NT2/D1 (cell line): ENCODE measurements at places on chromosomes 1 and 21.

DNA sequence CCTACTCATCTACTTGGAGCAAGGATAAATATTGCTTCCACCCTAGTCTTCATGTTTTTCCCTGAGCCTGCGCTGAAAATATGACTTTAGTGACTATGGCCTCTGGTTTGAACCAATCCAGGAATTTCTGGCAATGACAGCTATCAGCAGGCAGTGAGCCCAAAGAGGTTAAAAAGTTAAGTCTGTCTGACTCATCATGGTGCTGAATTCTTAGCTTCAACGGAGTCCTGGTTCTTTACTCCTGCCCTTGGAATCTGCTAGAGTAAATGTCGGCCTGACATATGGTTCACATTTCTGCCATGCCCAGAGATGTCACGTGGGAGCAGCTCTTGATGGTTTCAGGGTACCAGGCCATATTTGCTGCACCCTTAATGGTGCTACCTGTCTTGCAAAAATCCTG is 351.6 kb upstream of the PLXNA2 start:
- no peak for DNase-seq

DNA sequence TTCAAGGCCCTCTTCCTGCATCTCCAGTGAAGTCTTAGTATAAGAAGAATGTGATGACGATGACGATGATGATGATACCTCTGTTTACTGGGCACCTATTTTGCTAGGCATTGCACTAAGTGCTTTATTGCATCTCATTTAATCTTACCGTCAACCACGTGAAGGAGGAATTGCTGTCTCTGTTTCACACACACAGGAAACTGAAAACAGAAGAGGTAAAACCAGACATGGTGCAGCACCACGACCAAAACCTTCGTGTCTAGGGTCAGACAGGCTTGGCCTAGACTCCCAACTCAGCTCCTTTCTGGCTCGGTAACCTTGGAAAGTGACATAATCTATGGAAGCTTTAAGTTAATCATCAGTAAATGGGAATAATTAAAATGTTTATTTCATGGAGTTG is 20.7 kb upstream of the KCNA2 start:
- no peak for DNase-seq

DNA sequence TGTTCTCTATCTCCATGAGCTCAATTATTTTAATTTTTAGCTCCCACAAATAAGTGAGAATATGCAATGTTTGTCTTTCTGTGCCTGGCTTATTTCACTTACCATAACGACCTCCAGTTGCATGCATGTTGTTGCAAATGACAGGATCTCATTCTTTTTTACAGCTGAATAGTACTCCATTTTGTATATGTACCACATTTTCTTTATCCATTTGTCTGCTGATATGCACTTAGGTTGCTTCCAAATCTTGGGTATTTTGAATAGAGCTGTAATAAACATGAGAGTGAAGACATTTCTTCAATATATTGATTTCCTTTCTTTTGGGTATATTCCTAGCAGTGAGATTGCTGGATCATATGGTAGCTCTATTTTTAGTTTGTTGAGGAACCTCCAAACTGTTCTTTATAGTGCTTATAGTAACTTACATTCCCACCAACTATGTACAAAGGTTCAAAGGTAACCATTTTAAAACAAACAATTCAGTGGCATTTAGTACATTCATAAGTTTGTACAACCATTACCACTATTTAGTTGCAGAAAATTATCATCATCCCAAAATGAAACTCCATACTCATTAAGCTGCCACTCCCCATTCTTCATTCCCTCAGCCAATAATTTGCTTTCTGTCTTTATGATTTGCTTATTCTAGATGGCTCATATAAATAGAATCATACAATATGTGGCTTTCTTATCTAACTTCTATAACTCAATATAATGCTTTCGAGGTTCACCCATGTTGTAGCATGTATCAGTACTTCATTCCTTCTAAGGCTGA is 255.9 kb upstream of the NFIA start:
- no peak for DNase-seq

GRCh38 chr1:31507221-31507620 is 69.1 kb upstream of the TINAGL1 start:
- no peak for DNase-seq

DNA sequence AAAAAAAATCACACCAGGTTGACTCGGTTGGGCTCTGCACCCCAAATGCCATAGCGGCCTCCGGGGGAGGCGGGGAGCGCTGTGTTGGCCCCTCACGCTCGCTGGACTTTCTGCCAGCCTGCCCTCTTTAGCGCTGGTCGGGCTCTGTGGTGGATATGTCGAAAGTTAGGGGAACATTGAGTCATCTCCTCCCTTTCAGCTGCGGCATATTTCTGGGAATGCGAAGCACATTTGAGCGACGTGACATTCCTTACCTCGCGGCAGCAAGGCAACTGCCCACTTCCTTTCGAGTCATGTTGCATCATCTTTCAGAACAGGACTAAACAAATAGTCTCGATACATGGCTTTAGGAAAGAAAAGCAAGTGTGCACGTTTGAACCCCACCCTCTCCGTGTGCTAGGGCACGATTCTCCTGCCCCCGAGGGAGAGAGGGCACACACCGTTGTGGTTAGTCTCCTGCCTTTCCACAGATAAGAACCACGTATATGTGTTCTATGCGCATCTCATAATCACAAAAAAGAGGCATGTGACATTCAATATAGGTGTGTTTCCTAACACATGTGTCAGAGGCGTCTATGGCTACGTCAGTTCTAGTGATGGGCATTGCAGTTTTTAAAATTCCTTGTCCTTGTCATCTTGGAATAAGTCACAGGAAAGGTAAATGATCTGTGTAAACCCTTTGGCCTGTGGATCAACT is 105.9 kb upstream of the SLC45A1 start:
- DNase-seq = no peak

- DNase-seq = no peak
Observed at GRCh38 chr1:90713741-90714509, 3.2 kb downstream of the BARHL2 start.

GRCh38 chr1:160228431-160228830 is 23.2 kb downstream of the PEA15 start:
- DNase-seq = no peak

GRCh38 chr21:16069178-16070112 is 339.7 kb downstream of the USP25 start:
- no peak for DNase-seq
